ENCODE measurements at places on chromosomes 2 and 18.

DNA sequence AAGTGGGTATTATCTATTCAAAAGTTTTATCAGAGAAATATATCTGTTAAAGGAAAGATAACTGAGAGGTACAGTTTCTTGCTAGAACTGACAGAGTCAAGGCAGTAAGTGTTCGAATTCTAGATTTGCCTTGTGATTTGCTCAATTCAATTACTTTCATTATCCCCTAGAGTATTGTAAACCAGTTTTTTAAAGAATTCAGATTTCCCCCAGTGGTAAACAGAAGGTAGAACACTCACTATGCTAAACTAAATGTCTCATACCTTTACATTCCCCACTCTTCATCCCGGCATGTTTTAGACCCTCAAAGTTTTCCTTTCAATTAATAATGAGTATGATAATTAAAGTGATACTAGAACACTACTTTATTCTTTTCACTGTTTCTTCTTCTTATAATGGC, 28.6 kb downstream of the TTC21B start:
- no peak overlapping the region for H3K4me3 ChIP-seq
- H3K4me1 ChIP-seq: no peaks in the 10 kb centered on the region
- no peak for DNase-seq
- H3K36me3 ChIP-seq: peaks cover 13% of the 10 kb centered on the region
- H3K27me3 ChIP-seq: no peaks in the 10 kb centered on the region

GRCh38 chr2:108026092-108026794, 39.9 kb downstream of the SLC5A7 start:
- no peaks in the 10 kb centered on the region for H3K27me3 ChIP-seq
- no peak overlapping the region for H3K4me3 ChIP-seq
- H3K36me3 ChIP-seq: peaks cover 5% of the 10 kb centered on the region

DNA sequence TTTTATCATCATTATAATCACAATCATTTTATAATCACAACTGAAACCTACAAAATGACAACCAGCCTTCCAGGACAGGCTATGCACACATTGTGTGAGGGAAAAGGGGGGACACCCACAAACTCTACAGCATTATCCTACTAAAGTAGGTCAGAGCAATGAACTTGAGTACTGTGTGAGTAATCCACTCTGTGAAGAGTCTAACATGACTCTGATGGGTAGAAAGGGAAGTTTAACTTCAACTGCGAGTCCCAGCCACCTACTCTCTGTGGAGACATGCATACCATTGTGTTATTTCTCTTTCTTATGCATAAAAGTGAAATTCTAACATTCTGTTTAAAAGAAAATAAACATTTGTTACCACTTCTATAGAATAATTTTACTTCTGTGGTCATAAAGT, 177.9 kb downstream of the ZNF516 start:
- H3K27me3 ChIP-seq: no peaks in the 10 kb centered on the region
- no peaks in the 10 kb centered on the region for H3K36me3 ChIP-seq

DNA sequence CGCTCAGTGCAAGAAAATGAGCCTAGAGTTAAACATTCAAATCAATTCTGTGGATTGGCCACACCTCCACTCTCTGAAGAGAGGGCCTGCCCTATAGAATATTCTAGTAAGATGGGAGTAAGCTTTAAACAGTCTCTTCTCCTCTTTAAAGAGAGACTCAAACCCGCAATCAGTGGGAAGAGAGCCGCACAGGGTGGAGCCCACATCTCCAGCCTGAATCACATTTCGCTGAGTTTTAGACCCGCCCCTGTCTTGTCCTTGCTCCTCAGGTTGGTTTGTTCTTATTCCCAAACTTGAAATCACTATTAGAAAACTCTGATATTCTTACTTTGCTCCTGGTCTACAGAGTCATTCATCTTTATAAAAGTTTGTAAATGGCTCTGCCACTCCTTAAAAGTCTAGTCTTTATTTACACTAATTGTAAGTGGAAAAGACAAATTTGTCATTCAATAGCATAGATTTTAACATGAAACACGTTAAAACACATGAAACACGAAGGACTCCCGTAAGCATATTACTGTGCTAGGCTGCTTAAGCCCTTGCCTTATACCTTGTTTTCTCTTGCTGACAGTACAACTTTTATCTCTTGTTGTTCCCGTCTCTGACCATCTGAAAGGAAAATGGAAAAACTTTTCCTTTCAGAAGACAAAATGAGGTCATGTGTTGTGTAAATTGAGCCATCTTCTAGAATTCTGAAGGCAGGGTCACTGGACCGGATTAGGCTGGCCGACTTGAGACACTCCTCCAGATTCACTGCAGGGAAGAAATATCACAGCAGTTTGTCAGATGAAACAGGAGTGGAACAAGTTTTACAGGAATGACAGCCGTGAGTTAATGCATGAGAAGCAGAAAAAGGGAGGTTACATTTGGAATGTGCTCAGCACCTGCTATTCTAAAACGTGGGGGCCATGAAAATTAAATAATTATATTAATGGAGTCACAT, 5.6 kb downstream of the DSC1 start:
- 0 out of 2 replicates have a peak, but pooled peaks cover 6% of the 10 kb centered on the region for H3K4me1 ChIP-seq
- H3K27ac ChIP-seq: no peak overlapping the region
- no peaks in the 10 kb centered on the region for H3K27me3 ChIP-seq
- peak; percentile 18 for DNase-seq
- H3K36me3 ChIP-seq: no peaks in the 10 kb centered on the region

GRCh38 chr2:75596784-75597183, 36.0 kb upstream of the EVA1A start:
- no peaks in the 10 kb centered on the region for H3K36me3 ChIP-seq
- no peaks in the 10 kb centered on the region for H3K4me1 ChIP-seq
- DNase-seq: no peak
- H3K4me3 ChIP-seq: no peak overlapping the region

- no peaks in the 10 kb centered on the region for H3K36me3 ChIP-seq
- H3K27me3 ChIP-seq: no peaks in the 10 kb centered on the region
These were observed 129.2 kb downstream of the ALPK2 start for GRCh38 chr18:58499527-58500221.

GRCh38 chr2:159460227-159460626, 156.1 kb downstream of the BAZ2B start:
- H3K4me1 ChIP-seq: no peaks in the 10 kb centered on the region
- H3K27me3 ChIP-seq: no peaks in the 10 kb centered on the region
- DNase-seq: no peak
- no peak overlapping the region for H3K4me3 ChIP-seq
- no peak overlapping the region for H3K27ac ChIP-seq
- H3K36me3 ChIP-seq: no peaks in the 10 kb centered on the region

DNA sequence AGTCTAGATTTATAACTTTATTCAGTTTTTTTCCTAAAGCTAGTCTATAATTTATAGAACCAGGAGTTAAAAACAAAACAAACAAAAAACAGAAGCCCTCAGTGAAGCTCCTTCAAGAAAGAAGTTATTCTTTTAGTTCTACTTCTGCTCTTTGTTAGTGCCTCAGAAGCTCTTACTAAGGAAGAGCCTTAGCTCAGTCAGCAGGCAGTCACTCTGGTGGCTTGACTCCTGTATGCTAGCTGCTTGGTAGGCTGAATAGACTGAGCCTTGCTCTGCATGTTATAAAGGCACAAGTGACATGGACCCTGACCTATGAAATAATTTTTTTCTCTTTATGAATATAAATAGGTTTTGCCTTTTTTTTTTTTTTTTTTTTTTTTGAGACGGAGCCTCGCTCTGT, 24.8 kb downstream of the NCOA1 start:
- no peak overlapping the region for H3K4me3 ChIP-seq
- H3K36me3 ChIP-seq: no peaks in the 10 kb centered on the region
- DNase-seq: peak; percentile 27
- no peaks in the 10 kb centered on the region for H3K27me3 ChIP-seq

DNA sequence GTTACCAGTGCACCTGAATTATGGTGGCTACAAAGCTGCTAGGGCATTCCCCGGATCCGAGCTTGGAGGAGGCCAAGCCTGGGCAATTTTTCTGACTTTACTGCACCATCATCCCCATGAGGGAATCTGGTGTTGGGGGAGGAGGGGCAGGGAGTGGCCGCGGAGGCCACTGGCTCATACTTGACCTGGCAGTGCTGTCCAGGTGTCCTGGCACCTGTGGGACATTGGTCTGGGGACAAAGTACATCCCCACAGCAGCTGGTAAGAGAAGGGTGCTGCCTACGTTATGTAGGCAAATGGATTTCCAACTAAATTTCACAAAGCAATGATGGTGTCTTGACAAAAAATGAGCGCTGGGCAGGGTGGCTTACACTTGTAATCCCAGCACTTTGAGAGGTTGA, 48.3 kb downstream of the KLHL29 start:
- H3K4me3 ChIP-seq: no peak overlapping the region
- no peaks in the 10 kb centered on the region for H3K36me3 ChIP-seq
- no peaks in the 10 kb centered on the region for H3K27me3 ChIP-seq
- no peak for DNase-seq

DNA sequence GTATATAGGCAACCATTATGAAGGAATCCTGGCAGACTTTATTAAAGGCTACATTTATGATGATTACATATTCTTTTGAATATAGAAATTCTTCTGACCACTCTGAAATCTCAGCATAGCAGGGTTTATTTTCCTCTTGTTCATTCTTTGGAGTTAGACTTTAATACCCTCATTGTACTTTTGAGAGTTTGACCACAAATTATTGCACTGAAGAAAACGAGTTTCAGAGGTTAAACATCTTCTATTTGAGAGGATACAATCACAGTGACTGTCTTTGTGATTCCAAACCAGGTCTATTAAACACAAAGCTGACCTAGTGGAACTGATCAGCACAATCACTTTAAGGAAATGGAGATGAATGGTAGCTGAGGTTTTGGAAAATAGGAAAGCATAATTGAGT, 71.3 kb downstream of the XIRP2 start:
- no peak for DNase-seq
- no peak overlapping the region for H3K4me3 ChIP-seq
- H3K4me1 ChIP-seq: peaks cover 42% of the 10 kb centered on the region
- H3K27me3 ChIP-seq: no peaks in the 10 kb centered on the region
- no peaks in the 10 kb centered on the region for H3K36me3 ChIP-seq

GRCh38 chr2:163621445-163622004, 114.3 kb downstream of the FIGN start:
- peaks cover 22% of the 10 kb centered on the region for H3K4me1 ChIP-seq
- DNase-seq: peak; percentile 67
- H3K27me3 ChIP-seq: no peaks in the 10 kb centered on the region
- peak overlapping the region; percentile 8 for H3K4me3 ChIP-seq

GRCh38 chr2:147100406-147101035, 744.3 kb upstream of the ACVR2A start:
- no peak overlapping the region for H3K4me3 ChIP-seq
- no peak overlapping the region for H3K27ac ChIP-seq
- no peaks in the 10 kb centered on the region for H3K4me1 ChIP-seq
- DNase-seq: no peak

- H3K4me1 ChIP-seq: peaks cover 5% of the 10 kb centered on the region
- H3K27ac ChIP-seq: no peak overlapping the region
- no peak overlapping the region for H3K4me3 ChIP-seq
These were observed 103.0 kb downstream of the KYNU start for GRCh38 chr2:142980246-142981068.

- peak overlapping the region; percentile 57 for H3K27ac ChIP-seq
- H3K4me1 ChIP-seq: peaks cover 28% of the 10 kb centered on the region
- peaks cover 58% of the 10 kb centered on the region for H3K27me3 ChIP-seq
- DNase-seq: peak; percentile 62
These were observed 57.2 kb upstream of the ACVR1 start for GRCh38 chr2:157933160-157933920.

GRCh38 chr2:41101281-41101680, 649.4 kb upstream of the SLC8A1 start:
- H3K4me1 ChIP-seq: no peaks in the 10 kb centered on the region
- H3K27ac ChIP-seq: no peak overlapping the region
- DNase-seq: no peak
- no peaks in the 10 kb centered on the region for H3K36me3 ChIP-seq
- no peaks in the 10 kb centered on the region for H3K27me3 ChIP-seq
- H3K4me3 ChIP-seq: no peak overlapping the region

- H3K4me1 ChIP-seq: no peaks in the 10 kb centered on the region
- no peak for DNase-seq
- H3K27me3 ChIP-seq: no peaks in the 10 kb centered on the region
- H3K4me3 ChIP-seq: no peak overlapping the region
- no peak overlapping the region for H3K27ac ChIP-seq
These were observed 6.7 kb upstream of the ACAA2 start for GRCh38 chr18:49819823-49820671.

DNA sequence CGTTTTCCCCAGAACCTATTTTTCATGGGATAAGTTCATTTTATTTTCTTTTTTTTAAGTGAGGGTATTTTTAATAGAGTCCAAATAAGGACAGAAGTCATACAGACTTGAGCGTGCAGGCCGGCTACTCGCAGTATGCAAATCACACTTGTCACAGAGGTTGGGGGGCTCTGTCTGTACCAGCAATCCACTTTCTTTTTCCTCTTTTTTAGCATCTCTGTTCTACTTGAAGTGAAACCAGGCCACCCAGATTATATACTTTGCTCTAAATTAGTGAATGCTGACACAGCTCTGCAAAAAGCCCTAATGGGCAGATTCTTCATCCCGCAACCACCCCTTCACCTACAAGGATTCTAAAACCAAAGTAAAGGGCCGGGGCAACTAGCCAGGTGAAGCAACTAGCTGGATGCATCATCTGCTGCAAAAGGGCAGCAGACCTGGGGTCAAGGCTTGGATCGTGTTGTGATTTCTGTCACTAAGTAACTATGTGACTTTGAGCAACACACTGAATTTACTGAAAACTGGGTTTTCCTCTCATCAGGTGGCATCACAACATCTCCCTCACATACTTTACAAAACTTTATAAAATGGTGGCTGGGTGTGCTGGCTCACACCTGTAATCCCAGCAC, 18.4 kb downstream of the KDSR start:
- DNase-seq: no peak
- H3K36me3 ChIP-seq: peaks cover 31% of the 10 kb centered on the region
- no peak overlapping the region for H3K27ac ChIP-seq
- H3K4me1 ChIP-seq: no peaks in the 10 kb centered on the region
- no peak overlapping the region for H3K4me3 ChIP-seq

GRCh38 chr2:51846796-51847195, 814.9 kb upstream of the NRXN1 start:
- no peaks in the 10 kb centered on the region for H3K36me3 ChIP-seq
- H3K4me1 ChIP-seq: peaks cover 13% of the 10 kb centered on the region
- no peak overlapping the region for H3K27ac ChIP-seq
- no peak for DNase-seq
- no peaks in the 10 kb centered on the region for H3K27me3 ChIP-seq

- H3K27me3 ChIP-seq: no peaks in the 10 kb centered on the region
- no peak overlapping the region for H3K27ac ChIP-seq
- H3K4me3 ChIP-seq: no peak overlapping the region
- DNase-seq: no peak
These were observed 162.4 kb downstream of the LRP1B start for GRCh38 chr2:141968433-141968832.

Data from GM23338 (cell line).